Stimulated activated CD8-positive, alpha-beta memory T cell treated with anti-CD3 and anti-CD28 coated beads, Interleukin-2, amount 100 ng/mL, for 1 hour (primary cell): ENCODE measurements at places on chromosomes 16 and 17.

- DNase-seq: no peak
Observed at GRCh38 chr17:52546493-52546892, 388.0 kb upstream of the CA10 start.

DNA sequence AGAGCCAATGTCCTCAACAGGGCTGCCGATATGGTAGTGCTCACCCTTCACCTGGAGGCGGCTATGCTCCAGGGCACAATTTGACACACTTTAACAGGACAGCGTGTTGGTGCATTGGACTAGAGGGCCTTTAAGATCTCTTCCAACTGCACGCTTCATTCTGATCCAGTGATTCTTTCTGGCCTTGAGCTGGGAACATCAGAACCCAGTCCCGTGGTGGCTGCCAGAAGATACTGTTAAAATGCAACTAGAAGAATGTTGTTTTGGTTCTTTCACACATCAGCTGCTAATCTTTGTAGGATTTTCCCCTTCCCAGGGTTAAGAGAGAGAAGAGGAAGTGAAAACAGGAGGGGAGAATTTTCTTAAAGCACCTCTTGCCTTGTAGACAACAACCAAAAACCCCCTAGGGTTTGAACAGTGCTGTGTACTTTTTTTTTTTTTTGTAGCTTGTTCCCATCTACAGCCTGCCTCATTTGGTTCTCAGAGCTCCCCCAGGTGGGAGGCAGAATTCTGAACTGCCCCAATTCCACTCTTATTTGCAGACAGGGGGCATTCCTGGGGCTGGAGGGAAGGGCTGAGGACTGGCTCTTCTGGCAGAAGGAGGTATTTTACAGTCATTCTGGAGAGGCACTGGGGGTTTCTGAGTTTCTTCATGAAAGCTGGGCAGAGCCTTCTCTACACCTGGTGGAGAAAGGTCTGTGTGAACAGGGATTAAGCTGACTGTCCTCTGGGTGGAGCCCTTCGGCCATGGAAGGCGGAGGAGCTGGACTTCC lies 32.4 kb downstream of the SMARCE1 start:
- no peak for DNase-seq

DNA sequence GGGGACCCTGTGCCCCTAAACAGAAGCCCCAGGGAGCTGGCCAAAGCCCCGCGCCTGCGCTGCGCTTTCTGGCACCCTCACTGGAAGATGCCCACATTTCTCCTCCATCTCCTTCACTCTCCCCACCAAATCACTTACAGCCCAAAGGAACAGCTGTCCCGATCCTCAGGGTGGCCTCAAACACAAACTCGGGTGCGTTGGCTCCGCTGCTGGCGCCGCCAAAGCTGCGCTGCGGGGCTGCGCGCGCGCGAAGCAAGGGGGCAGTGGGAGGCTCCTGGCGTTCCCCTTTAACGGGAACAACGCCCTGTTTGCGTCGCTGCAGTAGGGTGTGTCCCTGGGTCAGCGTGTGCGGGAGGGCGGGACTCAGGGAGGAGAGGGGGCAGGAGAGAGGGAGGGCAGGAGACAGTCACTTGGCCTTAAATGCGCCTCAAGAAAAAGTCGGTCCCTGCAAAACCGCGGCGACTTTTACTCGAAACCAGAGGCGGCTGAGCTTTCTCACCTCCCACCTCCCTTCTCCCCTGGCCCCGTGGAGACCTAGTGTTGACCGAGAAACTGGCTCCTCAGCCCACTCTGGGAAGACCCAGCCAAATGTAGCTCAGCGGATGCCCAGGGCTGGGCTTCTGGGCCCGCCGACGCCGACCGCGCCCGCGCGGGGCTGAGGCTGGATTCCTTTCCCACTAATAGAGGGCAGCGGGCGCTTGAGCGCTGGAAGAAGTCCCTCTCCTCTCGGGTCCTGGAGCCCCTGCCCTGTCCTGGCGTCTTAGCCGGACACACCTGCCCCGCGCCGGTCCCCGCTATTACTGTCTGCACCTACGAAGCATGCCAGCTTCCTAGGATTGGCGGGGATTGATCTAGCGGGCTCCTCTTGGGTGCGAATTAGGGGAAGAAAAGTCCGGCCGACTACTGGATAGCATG lies 2.6 kb downstream of the PMP22 start:
- DNase-seq: no peak

- DNase-seq: no peak
Observed at GRCh38 chr16:73735018-73735417, 561.6 kb upstream of the PSMD7 start.

GRCh38 chr16:58198803-58199411 lies 1.0 kb upstream of the CSNK2A2 start:
- DNase-seq: no peak

DNA sequence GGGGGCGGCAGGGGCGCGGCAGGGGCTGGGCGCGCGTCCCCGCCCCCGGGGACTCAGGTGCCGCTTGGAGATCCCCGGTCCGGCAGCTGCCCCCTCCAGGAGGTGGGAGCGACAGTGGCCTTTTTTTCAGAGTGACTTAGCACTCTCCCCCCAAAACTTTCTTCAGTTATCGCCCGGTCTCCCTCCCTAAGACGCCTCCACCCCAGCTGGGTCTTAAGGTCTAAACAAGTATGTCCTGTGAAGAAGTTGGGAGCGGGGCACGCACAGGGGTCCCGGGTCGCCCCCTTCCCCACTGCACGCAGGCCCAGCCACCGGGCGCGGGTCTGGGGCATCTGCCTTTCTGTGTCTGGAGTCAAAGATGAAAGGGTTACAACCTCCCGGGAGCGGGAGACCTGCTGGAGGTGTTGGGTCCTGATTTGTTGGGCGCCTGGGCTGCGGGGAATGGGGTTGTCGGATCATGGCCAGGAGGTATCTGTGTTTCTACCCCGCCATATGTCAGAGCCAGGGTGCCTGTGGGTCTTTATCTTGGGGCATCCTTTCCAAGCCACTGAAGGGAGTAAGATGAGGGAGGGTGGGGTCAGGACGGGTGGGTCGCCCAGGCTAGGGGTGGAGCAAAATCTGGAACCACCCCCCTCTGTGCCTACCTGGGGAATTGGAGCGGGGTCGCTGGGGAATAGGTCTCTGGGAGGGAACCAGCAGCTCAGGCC lies 757 bp downstream of the FMNL1 start:
- no peak for DNase-seq

- no peak for DNase-seq
Observed at GRCh38 chr17:57707892-57708291, 37.2 kb downstream of the CCDC182 start.

- no peak for DNase-seq
Observed at GRCh38 chr17:43587647-43588046, 41.5 kb upstream of the ETV4 start.

GRCh38 chr17:18190628-18191235 lies 7.1 kb downstream of the ALKBH5 start:
- no peak for DNase-seq

DNA sequence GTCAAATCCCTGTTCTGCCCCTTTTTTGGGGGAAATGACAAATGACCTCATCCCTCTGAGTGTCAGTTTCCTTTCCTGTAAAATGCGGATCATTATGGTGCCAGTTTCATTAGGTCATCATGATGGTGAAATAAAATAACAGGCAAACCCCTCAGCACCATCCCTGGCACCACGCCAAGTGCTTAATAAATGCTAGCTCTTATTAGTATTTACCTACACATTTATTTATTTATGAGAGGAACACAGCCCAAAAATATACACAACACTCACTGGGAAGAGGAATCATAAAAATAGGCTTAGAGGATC lies 28.6 kb upstream of the GPRC5B start:
- DNase-seq: no peak

- no peak for DNase-seq
Observed at GRCh38 chr17:65537845-65538674, 23.4 kb downstream of the AXIN2 start.

- no peak for DNase-seq
Observed at GRCh38 chr17:69430488-69430887, 16.0 kb downstream of the MAP2K6 start.

DNA sequence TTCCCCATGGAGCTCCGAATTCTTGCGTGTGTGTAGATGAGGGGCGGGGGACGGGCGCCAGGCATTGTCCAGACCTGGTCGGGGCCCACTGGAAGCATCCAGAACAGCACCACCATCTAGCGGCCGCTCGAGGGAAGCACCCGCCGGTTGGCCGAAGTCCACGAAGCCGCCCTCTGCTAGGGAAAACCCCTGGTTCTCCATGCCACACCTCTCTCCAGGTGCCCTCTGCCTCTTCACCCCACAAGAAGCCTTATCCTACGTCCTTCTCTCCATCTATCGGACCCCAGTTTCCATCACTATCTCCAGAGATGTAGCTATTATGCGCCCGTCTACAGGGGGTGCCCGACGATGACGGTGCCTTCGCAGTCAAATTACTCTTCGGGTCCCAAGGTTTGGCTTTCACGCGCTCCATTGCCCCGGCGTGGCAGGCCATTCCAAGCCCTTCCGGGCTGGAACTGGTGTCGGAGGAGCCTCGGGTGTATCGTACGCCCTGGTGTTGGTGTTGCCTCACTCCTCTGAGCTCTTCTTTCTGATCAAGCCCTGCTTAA lies 617 bp upstream of the SENP3 start:
- peak; percentile 64 for DNase-seq

DNA sequence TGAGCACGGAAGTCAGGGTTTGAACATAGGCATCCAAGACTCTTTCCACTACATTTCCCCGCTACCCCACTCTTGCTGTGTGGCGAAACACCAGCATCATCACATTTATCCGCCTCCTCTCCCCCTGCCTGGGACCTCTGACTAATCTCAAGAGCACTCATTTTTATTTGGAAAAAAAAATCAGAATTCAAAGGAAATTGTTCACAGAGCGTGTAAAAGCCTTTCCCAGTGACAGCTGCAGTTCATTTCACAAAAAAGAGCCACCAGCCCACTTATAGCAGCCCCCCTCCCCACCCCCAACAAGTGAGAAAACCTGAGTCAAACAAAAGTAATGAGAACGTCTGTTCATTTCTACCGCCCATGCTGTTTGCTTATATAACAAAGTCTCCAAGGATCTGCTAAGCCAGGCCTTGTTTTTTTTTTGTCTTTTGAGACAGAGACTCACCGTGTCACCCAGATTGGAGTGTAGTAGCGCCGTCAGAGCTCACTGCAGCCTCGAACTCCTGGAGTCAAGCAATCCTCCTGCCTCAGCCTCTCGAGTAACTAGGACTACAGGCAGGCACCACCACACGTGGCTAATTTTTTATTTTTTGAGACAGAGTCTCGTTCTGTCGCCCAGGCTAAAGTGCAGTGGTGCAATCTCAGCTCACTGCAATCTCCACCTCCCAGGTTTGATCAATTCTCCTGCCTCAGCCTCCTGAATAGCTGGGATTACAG lies 48.3 kb upstream of the HAPSTR1 start:
- DNase-seq: no peak

DNA sequence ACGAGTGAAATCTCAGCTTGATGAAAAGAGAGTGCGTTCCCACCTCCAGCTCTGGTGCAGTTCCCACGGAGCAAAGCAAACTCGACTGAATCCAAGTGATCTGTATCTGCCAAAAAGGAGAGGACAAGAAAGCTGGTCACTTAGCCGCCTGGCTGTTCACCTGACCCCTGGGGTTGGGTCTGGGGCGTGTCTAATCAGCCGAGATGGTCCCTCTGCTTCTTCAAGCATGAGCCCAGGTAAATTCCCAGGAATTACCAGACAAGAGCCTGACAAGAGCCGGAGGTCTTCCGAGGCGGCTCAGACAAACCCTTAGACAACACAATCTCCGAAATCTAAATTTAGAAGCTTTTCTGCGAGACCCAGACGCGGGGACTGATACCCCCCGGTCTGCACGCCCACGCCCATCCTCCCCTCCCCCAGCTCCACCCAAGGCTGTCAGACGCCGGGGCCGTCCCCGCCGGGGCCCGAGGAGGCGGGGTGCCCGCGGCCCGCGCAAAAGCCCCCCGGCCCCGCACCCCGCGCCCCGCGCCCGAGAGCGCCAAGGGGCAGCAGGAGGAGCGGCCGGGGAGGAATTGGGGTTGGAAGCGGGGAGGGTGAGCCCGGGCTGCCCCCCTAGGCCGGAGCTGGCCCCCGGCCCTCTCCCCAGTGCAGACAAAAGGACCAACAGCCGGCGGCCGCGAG lies 674 bp downstream of the ZNF821 start:
- peak; percentile 20 for DNase-seq

DNA sequence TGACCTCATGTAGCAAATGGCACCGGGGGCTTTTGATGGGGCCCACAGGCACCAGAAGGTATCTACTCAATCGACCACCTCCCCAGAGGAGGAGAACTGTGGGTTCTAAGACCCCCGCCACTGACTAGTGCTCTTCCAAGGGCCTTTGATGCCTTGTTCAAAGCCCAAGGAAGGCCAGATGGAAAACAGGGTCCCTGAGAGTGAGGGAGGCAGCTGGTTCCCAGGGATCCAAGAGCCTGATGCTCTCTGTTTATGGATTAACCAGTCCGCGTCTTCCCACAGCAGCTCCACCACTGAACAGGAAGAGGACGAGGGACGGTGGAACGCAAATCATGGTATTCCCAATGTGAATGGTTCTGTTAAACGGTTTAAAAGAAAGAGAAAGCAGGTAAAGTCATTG lies 7.6 kb downstream of the PHB1 start:
- no peak for DNase-seq

DNA sequence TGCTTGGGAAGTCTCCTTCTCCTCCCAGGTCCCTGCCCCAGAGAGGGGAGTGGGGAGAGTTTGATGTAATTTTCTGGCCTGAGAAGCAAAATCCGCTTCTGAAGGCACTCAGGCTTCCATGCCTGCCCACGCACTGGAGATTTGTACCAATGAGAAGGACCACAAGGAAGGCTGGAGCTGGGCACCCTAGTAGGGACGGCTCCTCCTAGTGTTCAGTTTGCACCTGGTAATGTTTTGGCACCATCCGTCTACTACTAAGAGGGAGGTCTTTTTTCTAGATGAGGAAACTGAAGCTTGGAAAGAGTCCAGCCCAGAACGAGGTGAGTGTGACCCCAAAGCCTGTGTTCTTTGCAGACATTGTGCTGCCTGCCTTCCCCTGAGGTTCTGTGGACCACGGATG lies 83.6 kb upstream of the NLRP1 start:
- no peak for DNase-seq

DNA sequence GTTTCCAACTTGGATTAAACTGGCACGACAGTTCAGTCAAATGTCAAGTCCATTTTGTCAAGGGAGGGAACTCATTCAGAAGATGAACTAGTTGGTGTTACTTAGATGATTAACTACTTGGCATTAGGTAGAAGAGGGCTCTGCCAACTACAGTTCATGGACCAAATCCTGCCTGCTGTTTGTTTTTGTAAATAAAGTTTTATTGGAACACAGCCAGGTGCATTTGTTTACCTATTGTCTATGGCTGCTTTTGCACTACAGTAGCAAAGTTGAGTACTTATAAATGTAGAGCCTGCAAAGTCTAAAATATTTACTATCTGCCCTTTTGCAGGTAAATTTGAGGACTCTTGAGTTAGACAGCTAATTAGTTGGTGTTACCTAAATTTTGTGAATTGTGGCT lies 410.0 kb downstream of the MAF start:
- no peak for DNase-seq

GRCh38 chr17:10062691-10063385 lies 135.6 kb downstream of the GAS7 start:
- DNase-seq: no peak

GRCh38 chr16:66322174-66322573 lies 44.3 kb upstream of the CDH5 start:
- no peak for DNase-seq

GRCh38 chr17:30819971-30820705 lies 4.4 kb downstream of the CRLF3 start:
- DNase-seq: no peak

GRCh38 chr17:39812466-39812865 lies 51.6 kb downstream of the IKZF3 start:
- no peak for DNase-seq
